ENCODE measurements at places on chromosomes 3 and 15. TPM values are rescaled to one million over a fixed set of nuclear protein-coding genes. Genes with fewer than 3 reads are reported as not detected.

CMTM7 gene
- 0.26 TPM for total RNA-seq

GP5 gene
- 0.41 TPM for total RNA-seq

CBLB gene
- 26.1 TPM for total RNA-seq

GABRB3 gene
- 1.8 TPM for total RNA-seq

NANOGP8 gene
- total RNA-seq, result not detected

TIMP4 gene
- total RNA-seq, result 2.4 TPM

SLC15A2 gene
- 5.6 TPM for total RNA-seq

RPL4 gene
- total RNA-seq, result 6,298 TPM

GOLGA6L9 gene
- 6.0 TPM for total RNA-seq

GP9 gene
- total RNA-seq, result not detected

PAK6 gene
- total RNA-seq, result 2.3 TPM

POLQ gene
- total RNA-seq, result not detected

SLC22A13 gene
- total RNA-seq, result under 0.01 TPM

DLEC1 gene
- total RNA-seq, result 2.8 TPM

NLGN1 gene
- 10.3 TPM for total RNA-seq

TTC23 gene
- 54.1 TPM for total RNA-seq

WNT5A gene
- 6.2 TPM for total RNA-seq

CLDN18 gene
- not detected for total RNA-seq

SLC24A5 gene
- not detected for total RNA-seq

LRRN1 gene
- total RNA-seq, result 19.1 TPM

EDC3 gene
- 8.7 TPM for total RNA-seq

ZMAT3 gene
- total RNA-seq, result 11.8 TPM

CHCHD4 gene
- 6.2 TPM for total RNA-seq

STAG1 gene
- total RNA-seq, result 72.6 TPM

LRRC3B gene
- not detected for total RNA-seq

CCDC13 gene
- 1.7 TPM for total RNA-seq

TAGLN3 gene
- not detected for total RNA-seq

HRH1 gene
- total RNA-seq, result 3.2 TPM

PLA2G4D gene
- 0.07 TPM for total RNA-seq

ONECUT1 gene
- total RNA-seq, result not detected

ASB14 gene
- not detected for total RNA-seq

POTEB3 gene
- total RNA-seq, result not detected

DAPK2 gene
- total RNA-seq, result 5.3 TPM

TEX55 gene
- total RNA-seq, result not detected

C3orf85 gene
- not detected for total RNA-seq

LIPH gene
- not detected for total RNA-seq

GUCA1C gene
- not detected for total RNA-seq

IGDCC3 gene
- 0.82 TPM for total RNA-seq
